ENCODE measurements at places on chromosomes 6 and 20.

GRCh38 chr6:108526739-108527174 is 34.0 kb upstream of the FOXO3 start:
- DNase-seq: no peak

DNA sequence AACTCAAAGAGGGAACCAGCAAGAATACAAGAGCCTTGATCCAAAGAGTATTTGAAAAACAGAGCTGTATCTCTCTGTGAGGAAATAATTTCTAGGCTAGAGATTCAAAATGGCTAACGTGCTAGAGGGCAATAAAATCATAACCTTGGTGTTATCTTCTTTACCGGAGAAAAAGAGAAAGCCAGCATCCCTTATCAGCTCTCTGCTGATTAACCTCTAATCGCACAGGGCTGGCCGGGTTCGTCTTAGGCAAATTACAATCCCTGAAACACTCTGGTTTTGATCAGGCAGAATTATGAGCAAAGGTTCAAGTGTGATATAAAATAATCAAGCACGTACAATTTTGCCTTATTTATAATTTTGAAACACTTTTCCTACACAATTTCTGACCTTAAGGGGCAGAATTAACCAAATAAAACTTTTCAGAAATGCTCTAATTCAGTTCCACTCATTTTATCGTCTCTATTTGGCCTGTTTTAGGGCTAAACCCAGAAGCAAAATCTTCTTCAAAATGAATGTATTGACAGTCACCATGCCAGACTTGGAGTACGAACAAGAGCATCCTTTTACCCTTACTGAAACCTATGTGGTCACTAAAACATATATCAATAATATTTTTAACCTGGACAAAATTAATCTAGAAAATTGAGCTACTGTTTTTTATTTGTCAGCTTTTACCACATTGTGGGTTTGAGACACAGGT is 13.7 kb downstream of the PSMB9 start:
- DNase-seq: no peak

DNA sequence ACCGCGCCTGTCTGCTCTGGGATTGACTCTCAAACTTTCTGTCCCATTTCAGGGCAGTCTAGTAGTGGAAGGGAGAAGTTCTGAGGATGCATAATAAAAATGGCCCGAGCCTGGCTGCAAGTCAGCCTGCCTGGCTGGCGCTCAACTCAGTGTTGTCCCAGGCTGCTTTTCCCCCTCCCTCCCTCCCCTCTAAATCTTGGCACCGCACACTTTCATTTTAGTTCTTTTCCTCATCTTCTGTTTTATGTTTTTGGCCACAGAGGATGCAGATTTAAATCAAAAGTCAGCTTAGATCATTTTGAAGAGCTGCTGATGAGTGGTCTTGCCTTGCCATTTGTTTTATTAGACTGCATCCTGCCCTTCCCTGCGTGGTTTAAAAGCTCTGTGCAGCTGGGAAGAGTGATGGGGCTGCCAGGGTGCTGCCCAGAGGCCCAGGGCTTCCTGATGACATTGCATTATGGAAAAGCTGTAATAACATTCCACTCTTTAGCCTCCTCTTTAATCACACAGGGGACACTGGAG is 6.5 kb upstream of the UQCC2 start:
- no peak for DNase-seq

GRCh38 chr6:111480988-111481822 is 1.8 kb downstream of the REV3L start:
- DNase-seq: no peak

DNA sequence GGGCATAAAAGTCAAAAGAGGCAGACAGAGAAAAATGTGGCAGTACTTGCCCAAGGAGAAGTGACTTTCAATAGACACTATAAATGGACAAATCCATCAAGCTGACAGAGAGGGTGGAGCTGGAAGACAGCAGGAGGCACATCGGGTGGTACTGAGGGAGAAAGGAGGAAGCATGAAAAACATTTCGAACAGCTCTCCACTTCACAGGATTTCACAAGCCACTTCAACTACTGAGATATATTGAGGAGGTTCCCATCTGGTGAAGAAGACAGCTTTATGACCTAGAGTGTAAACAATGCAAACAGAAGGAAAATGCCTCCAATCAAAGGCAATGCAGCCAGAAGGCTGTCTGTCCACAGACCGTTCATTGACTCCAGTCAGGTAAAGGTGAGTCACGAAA is 259.4 kb upstream of the ECI2 start:
- DNase-seq: no peak

GRCh38 chr6:67664942-67665341 is 970.1 kb upstream of the ADGRB3 start:
- no peak for DNase-seq

GRCh38 chr6:127918506-127919427 is 17.9 kb upstream of the THEMIS start:
- no peak for DNase-seq

DNA sequence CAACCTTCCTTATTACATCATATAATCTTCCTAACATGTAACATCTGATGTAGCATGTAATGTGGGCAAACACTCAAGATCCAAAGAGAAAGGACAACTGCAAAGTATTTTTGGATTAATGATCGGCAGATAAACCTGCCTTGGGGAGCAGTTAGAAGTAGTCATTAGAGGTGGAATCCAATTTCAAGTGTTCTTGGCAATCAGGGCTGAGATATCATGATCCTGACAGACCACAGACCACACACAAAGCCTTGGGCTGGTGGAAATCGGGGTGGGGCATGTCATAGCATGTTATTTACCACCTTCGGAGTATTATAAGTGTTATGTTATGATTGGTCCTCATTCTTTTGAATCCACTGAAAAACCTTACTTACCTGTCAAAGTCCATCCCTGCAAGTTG is 16.3 kb downstream of the NCOA5 start:
- DNase-seq: no peak

DNA sequence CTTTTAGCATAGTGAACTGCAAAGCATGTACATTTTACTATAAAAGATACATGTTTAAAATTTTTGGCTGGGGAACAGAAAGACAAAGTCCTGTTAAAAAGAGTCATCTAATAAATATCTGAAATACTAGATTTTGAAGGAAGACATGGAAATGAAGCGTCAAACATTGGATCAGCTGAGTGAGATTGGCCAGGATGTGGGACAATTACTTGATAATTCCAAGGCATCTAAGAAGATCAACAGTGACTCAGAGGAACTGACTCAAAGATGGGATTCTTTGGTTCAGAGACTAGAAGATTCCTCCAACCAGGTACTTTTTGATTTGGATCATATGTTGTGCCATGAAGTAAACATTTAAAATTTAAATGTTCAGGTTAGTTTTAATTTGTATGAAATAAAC is 162.3 kb downstream of the UTRN start:
- DNase-seq: no peak

DNA sequence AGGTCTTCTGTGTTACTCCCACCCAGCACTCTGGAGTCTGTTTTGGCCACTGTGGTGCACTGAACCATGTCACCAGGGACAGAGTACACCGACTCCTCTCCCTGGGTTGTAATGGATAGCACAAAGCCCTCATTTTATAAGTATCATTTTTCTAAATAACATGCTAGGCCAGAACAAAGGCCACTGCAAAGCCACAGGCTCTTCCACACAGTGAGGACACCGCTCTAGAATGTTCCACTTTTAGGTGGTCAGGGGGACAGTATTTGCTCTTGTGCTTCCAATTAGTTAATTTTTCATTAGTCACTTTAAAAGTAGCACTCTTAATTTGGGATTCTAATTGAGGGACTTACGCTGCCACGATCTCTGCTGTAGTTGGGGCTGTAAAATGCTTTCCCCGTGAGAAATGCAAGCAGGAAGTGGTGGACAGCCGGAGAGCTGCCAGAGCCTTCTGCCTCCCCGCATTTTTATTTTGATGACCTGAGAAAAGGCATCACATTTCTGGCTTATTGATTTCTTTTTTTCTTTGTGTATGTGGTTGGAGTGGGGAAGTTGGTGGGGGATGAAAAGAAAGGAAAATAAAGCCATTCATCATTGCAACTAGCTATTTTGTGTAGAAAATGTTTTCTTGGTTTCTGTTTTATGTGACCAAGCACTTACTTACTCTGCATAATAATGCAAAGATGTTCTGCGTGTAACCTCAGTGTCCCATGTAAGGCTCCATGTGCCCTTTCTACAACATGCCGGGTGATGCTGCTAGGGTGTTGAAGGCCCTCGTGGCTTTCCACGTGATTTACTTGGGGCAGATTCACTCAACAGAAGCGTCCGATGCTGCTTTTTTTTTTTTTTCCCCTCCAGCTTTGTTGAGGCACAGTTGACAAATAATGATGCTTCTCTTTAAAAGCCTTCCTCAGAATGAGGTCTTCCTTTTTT is 195.9 kb downstream of the SASH1 start:
- no peak for DNase-seq

GRCh38 chr6:114061116-114061515 is 90.2 kb upstream of the HDAC2 start:
- DNase-seq: no peak

DNA sequence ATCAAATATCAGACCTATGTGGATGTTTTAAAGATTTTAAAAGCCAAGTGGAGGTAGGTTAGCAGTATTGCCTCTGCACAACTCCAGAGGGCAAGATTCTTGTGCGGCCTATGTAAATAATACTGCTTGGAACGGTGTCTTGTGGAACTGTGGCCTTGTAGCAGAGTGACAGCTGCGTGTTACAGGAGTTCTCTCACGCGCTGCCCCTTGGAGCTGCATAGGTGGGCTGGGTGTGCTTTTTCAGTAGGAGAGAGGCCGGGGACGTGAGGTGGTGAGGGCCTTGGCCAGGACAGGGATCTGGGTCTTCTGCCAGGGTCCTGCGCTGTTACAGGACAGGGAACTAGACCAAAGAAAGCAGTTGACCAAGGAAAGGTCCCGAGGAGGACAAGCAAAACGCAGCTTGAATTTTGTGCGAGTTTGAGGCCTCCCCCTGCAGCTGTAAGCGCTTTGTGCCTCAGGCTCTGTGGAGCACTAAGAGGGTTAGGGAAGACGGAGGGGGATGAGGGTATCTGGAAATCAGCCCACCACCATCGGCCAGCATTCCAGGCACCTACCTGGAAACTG is 1.5 kb downstream of the TMEM181 start:
- no peak for DNase-seq

DNA sequence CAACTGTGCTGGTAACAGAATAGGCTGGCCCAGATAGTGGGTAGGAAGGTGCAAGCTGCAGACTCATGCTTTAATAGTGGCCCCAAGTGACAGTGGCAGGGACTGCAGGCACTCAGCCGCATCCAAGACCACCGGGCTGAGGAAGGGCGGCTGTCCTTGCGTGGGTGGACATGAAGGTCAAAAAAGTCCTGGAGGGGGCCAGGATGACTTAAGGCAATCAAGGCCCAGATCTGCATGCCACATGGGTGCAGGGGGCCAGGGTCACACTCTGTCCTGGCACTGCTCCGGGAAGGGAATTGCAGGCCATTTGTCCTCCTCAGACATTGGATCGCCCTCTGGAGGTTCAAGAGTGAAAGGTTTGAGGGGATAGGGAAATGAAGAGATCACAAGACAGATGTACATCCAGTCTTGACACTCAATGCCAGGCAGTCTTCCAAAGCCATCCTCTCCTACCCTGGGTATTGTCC is 10.4 kb upstream of the VNN2 start:
- no peak for DNase-seq

DNA sequence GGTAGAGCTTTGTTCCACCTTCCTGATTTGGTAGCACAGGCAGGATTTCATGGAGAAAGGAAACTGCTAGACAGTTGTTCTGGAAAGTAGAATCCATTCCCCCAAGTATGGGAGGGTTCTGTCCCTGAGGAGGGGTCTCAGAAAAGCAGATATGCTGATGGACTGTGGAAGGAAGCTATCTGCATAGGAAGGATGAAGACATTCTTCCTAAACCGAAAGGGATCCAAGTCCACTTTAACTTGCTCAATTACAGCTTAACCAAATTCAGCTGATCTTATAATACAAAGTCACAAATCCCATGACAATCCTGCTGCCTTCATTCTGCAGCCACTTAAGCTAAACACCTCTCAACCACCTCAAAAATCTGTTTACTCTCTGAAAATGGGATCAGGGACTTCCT is 2.6 kb downstream of the MAN1A1 start:
- no peak for DNase-seq

Measured in type B pancreatic cell (in vitro differentiated cells).